ENCODE measurements at places on chromosomes 5 and 9.

GRCh38 chr9:99567436-99567835 is 254.2 kb upstream of the NR4A3 start:
- DNase-seq: no peak

GRCh38 chr5:14286574-14287421 is 143.7 kb downstream of the TRIO start:
- no peak for DNase-seq

DNA sequence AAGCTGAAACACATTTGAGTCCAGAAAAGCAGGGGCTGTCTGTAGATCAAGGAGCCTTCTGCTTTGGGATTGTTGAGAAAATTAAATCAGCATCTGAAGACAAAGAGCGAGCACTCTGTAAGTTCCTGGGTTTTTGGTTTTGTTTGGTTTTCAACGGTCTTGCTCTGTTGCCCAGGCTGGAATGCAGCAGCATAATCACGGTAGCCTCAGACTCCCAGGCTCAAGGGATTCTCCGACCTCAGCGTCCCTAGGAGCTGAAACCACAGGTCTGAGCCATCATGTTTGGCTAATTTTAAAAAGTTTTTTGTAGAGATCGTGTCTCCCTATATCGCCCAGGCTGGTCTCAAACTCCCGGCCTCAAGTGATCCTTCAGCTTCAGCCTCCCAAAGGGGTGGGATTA is 266.5 kb upstream of the ADAMTS16 start:
- DNase-seq: no peak

- DNase-seq: no peak
These were observed 604.2 kb upstream of the CLINT1 start for GRCh38 chr5:158463188-158463587.

DNA sequence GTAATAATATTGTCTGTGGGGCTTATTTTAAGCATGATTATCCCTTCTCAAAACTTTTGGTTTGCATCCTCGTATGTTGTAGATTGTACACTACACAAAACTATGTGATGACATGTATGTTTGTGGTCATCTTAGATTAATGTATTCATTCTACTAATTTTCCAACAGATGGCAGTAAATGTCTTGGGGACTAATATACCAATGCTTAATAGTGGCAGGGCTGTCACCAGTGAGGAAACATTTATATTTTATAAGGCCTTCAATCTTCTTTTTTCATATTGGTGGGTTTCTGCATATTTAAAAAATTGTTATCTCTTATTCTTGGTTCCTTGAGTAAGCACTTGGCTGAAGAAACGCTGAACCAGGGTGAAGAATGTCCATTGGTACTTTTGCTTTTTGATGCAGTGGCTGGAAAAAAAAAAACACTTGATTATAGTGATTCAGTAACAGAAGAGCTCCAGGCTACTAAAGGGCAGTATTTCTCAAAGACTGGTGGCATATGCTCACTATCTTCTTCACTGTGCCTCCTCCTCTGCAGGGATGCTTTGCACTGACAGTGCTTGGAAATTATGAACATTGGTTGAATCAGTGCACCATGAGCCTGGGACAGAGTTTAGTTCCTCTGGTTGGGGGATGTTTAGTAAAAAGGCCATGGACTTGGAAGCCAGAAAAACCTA is 530.3 kb downstream of the RASEF start:
- peak; percentile 40 for DNase-seq

DNA sequence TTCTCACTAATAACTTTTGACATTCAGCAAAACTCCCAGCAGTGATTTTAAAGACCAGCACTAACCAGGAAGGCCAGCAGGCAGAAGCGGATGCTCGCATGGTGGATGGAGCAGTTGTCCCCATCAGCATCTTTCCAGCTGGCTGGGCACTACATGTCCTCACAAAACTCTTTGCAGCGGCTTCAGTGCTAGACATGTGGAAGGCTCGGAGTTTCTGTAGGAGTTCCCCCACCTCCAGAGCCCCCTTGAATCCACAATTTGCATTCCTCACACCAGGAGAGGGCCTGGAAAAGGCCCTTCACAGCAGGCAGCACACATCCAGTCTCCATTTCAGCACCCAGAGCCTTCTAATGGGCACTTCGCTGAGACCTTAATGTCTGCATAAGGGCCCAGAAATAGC is 85.6 kb downstream of the APTX start:
- DNase-seq: no peak

GRCh38 chr5:109826426-109826825 is 136.7 kb downstream of the MAN2A1 start:
- no peak for DNase-seq

- DNase-seq: no peak
These were observed 14.7 kb upstream of the CETN3 start for GRCh38 chr5:90424245-90424644.

GRCh38 chr9:125663127-125663526 is 43.9 kb downstream of the MAPKAP1 start:
- peak; percentile 7 for DNase-seq

DNA sequence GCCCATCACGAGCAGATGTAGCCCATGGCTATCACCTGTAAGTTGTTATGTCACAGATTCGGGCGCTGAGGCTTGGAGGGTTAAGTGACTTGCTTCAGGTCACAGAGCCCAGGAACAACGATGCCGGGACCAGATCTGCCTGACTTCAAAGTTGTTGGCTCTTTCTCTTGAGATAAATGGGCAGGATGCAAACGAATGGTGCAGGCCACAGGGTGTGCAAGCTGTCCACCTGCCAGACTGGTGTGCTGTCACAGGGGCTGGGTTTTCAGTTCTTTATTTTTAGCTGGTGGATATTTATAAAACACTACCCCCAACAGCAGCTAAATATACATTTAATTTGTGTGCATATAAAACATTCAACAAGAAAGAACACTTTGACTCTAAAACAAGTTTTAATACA is 17.7 kb upstream of the PHYKPL start:
- DNase-seq: no peak

DNA sequence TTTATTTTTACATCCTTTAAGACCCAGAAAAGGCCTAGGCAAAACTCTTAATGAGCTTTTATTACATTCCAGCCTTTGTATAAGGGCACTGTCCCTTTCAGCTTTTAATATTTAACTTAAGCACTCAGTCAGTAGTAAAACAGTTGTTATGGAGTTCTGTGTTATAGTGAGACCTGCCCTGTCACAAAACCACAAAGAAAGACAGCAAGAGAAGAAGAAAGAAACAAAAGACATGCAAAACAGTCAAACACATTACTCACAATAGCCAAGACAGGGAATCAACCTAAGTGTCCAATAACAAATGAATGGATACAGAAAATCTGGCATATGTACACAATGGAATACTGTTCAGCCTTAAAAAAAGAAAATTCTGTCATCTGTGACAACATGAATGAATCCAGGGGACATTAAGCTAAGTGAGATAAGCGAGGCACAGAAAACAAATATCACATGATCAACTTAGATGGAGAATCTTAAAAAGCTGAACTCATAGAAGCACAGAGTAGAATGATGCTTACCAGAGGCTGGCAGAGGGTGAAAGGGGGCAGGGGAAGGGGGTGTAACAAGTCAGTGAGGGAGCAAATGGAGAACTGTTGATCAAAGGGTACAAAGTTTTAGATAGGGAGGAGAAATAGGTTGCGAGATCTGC is 63.8 kb upstream of the CCNG1 start:
- DNase-seq: no peak

GRCh38 chr5:68303038-68303738 is 87.6 kb downstream of the PIK3R1 start:
- peak; percentile 23 for DNase-seq

DNA sequence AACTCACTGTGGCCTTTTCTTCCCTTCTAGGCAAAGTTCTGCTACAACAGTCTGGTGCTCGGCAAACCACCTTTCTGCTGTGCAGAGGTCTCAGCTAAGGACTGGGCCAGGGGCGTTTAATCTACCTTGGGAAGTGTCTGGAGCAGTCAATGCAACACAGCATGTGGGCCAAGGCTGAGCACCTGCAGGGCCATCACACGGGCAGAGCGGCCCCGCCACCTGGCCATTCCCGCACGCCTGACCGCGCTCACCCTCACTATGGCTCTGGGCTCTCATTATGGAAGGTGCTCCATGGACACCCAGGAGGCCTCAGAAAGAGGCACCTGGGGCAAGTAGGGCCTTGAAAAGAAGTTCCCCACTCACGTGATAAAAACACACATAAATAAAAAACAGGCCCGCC is 65.7 kb upstream of the TBC1D9B start:
- no peak for DNase-seq

- DNase-seq: no peak
These were observed 138.7 kb downstream of the ZNF354C start for GRCh38 chr5:179198825-179199224.

DNA sequence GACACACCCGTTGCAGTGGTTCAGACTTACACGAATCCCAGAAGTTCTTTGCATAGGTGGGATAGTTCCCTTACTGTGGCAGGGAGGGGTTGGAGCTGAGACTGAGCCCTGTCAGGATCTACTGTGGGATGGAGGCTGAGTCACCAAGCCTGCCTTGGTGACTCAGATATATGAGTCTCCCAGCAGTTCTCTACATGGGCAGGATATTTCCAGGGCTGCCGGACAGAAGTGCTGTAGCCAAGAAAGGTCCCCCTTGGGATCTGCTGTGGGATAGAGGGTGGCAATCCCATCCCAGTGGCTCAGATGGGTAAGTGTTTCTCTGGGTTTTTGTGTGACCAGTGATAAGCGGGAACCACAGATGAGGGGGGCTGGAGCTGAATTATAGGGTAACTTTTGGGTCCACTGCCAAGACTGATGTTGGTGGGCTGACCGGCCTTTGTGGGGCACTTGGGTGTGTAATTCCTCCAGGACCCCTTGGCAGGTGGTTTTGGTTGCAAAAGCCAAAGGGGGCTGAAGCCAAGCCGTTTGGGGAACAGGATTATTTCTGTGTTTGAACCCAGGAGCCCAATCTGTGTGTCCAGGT is 18.7 kb downstream of the XRCC4 start:
- DNase-seq: no peak

GRCh38 chr9:136996361-136997292 is at the start of gene CLIC3:
Gene CLIC3, minus strand, starts transcription at chr9:136996568. Its CDS starts 25 bp downstream, at chr9:136996543.
- DNase-seq: no peak

GRCh38 chr5:173334808-173335207 is 6.6 kb upstream of the STC2 start:
- DNase-seq: no peak

- no peak for DNase-seq
These were observed 138.1 kb upstream of the DMRT1 start for GRCh38 chr9:703392-703791.

- DNase-seq: no peak
These were observed 127.2 kb downstream of the ENTREP1 start for GRCh38 chr9:69452110-69452782.

DNA sequence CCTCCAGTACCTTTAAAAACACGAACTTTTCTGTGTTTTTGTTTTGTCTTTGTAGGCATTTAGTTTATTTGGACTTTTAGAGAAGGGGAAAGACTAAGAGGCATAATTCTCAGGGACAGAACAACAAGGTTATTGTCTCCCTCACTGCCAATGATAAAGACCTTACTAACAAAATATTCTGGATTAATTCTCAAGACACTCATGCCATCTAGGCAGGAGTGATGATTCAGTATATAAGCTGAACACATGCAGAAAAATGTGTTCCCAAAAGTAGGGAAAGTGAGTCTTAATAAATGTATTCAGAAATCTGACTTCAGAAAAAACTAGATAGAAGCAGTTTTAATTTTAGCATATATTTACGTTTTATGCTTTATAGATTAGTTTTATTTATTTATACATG is 17.4 kb upstream of the ASPN start:
- no peak for DNase-seq

DNA sequence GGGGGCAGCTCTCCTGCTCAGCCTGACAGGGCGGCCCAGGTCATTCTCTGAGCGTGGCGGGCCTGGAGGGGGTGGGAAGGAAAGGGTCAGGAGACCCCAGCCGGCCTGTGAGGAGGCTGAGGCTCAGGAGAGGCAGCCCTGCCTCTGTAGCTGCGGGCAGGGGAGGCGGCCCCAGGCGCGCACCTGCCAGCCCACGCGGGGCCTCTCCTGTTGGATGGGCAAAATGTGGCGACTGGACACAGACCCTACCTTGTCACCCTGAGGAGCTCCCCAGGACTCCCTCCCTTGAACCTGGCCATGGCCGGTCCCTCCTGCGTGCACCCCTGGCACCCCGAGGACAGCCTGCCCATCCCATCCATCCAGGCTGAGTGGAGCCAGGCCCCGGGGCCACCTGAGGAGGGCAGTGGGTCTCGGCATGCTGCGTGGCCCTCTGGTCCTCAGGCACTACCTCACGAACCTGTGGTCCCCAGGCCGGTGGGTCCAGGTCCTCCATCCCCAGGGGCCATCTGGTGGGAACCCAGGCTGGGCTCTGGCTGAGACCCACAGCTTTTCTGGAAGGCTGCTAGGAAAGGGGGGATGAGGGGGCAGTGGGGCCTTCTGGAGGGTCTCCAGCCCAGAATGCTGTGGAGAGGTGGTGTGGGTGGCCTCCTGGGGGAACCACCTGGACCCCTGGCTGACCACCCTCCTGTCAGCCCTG is 15.1 kb upstream of the NRARP start:
- no peak for DNase-seq

- no peak for DNase-seq
These were observed 14.6 kb downstream of the UBE2D2 start for GRCh38 chr5:139575751-139576150.

GRCh38 chr9:135347461-135347860 is 132.1 kb upstream of the PPP1R26 start:
- DNase-seq: no peak

GRCh38 chr9:137619240-137620047 is 639 bp downstream of the EHMT1 start:
- DNase-seq: no peak

GRCh38 chr9:90137801-90138200 is 504.8 kb downstream of the DIRAS2 start:
- no peak for DNase-seq

DNA sequence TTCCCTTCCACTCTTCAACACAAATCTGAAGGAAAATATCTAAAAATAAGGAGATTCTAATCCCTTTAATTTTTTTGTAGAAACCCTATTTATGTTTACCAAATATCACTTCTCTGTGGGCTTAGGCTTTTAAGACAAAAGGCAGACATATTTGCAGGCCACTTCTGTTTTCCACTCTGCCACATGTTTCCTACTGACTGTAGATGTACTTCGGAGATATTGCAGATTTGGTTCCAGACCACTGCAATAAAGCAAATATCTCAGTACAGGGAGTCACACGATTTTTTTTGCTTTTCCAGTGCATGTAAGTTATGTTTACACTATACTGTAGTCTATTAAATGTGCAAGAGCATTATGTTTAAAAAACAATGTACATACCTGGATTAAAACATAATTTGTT is 219.0 kb downstream of the SREK1 start:
- peak; percentile 48 for DNase-seq

GRCh38 chr9:86604741-86605140 is 250.5 kb upstream of the TUT7 start:
- DNase-seq: no peak

DNA sequence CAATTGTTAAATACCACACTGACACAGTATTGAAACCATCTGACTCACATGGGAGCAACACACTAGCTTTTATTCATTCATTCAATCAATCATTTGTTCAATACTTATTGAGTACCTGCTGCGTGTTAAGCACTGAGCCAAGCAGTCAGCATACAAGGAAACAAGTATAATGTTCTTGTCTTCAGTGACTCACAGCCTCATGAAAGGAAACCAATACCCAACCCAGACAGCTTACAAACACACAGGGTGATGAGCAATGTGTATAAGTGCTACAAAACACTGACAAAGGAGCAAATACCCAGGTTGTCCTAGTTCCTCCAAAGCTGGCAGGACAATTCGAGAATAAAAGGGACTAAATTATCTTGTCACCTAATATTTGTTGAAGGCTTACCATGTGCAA is 67.6 kb upstream of the RASEF start:
- no peak for DNase-seq
